AG09309 (cell line): ENCODE measurements at places on chromosomes 2 and 18.

- no peak for DNase-seq
These were observed 3.5 kb upstream of the RFX8 start for GRCh38 chr2:101478181-101479001.

GRCh38 chr2:3659447-3660432 lies 1.7 kb downstream of the ALLC start:
- DNase-seq, result no peak

DNA sequence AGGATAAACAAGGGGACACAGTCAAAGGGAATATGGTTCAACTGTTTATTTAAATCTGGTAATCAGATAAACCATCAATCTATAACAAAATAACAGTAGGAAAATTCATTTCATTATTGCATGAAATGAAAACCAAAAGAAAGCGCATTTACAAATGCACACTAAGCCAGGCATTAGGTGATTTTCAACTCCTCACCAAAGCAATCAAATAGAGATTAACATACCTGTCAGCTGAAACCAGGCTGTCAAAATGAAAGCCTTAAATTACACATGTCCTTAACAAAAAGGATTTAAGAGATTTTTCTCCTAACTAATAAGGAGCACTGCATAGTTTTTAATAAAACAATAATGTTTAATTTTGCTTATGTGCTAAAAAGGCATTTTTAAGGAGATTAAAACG lies 23.0 kb downstream of the STK39 start:
- DNase-seq, result no peak

DNA sequence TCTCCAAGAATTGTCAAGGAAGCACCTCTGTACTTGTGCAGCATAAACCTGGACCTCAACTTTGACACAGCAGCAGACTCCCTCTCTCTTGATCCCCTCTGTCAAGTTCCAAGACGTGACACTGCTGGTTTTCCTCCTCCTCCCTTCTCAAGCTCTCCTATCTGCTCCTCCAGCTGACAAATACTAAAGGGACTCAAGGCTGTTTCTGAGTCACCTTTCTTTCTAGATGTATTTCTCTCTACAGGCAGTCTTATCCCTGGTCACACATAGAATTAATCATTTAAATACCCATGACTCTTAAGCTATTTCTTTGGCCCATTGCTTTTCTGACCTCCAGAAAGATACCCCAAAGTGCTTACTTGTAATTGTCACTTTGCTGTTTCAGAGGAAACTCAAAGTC lies 53.5 kb downstream of the SEPTIN10 start:
- DNase-seq, result no peak

GRCh38 chr2:19753818-19754217 lies 148.0 kb downstream of the TTC32 start:
- no peak for DNase-seq

DNA sequence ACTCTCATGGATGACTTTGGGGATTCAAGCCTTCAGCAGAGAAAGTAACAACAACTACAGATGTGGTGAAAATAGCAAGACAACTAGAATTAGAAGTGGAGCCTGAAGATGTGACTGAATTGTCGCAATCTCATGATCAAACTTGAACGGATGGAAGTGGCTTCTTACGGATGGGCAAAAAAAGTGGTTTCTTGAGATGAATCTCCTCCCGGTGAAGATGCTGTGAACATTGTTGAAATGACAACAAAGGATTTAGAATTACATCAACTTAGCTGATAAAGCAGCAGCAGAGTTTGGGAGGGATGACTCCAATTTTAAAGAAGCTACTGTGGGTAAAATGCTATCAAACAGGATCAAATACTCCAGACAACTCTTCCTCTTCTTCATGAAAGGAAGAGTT lies 43.1 kb downstream of the AAK1 start:
- DNase-seq, result no peak

GRCh38 chr2:147109291-147109690 lies 735.5 kb upstream of the ACVR2A start:
- no peak for DNase-seq

GRCh38 chr2:239178484-239178883 lies 222.3 kb downstream of the HDAC4 start:
- no peak for DNase-seq

DNA sequence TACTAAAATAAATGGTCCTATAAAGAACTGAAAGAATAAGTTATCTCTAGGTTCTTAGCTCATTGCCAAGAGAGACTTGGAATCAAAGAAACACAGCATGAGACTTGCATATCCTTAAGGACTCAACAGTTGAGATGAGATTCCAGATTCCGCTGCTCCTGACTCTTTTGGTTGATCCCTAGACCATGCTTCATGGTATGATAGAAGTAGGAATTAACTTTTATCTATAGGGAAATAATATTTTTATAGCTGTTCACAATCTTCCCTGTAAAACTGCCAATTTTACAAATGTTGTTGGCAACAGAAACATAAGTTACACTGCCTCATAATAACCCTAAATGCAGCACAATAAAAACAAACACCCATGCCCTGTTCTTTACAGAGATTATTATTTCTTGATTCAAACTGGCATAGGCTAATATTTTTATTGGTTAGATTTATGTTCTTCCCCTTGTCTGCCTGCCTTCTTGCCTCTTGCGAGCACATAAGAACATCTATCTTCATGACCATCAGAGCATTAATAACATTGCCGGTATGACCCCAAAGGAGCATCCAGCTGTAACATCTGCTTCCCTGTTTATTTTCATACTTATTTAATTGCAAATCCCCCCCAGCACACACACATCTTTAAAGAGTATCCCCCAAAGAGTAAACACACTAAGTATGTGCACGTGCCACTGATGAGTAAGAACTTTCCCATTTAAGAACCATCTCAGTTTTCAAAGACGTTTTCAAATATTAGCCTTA lies 735.7 kb upstream of the SLC8A1 start:
- no peak for DNase-seq

DNA sequence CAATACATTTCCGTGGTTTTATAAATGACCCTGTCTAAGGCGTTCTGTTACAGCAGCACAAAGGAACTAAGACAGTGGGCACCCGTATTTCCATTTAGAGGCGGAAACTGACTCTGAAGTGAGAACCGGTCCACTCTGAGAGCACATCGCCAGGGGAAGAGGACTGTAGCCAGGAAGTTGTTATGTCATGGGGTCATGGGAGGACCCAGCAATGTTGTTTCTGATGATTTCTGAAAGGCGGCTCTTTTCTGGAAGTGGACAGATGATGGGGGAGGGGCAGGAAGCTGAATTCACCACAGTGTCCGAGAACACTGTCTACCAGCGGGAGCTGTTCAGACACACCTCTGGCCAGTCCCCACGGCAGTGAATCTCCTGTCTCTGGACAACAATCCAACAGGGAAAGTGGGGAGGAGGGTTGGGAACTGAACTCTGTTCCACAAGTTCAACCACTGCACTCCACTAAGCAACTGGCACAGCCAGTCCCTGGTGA lies 2.1 kb upstream of the LRRFIP1 start:
- DNase-seq, result no peak

DNA sequence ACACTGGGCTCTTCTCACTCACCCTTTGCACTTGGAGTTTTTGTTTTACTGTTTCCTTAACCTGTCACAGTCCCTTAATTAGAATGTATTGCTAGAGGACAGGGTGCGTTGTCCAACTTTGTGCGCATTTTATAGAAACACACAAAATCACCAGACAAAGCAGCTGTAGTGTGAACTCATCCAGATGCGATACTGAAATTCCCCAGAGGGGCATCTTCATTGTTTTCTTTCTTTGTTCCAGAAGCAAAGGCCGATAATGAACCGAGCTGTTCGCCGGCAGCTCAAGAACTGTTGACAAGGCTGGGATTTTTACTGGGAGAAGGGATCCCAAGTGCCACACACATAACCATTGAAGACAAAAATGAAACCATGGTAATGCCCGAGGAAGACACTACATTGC lies 137.6 kb downstream of the WDSUB1 start:
- DNase-seq, result no peak

GRCh38 chr2:145617906-145618305 lies 1098.0 kb upstream of the ZEB2 start:
- peak; percentile 10 for DNase-seq

- no peak for DNase-seq
These were observed 557.8 kb upstream of the LRATD1 start for GRCh38 chr2:14074691-14075090.

- DNase-seq, result no peak
These were observed 79.1 kb upstream of the KLHL14 start for GRCh38 chr18:32851936-32852335.
